ENCODE measurements at places on chromosomes 3 and 15. TPM values are rescaled to one million over a fixed set of nuclear protein-coding genes. Genes with fewer than 3 reads are reported as not detected.

Gene CELF6
- total RNA-seq, result 1.6 TPM

Gene ST3GAL6
- total RNA-seq, result 9.4 TPM

Gene CELSR3
- total RNA-seq, result 0.64 TPM

Gene LRRC31
- not detected for total RNA-seq

Gene DGKG
- total RNA-seq, result 1.7 TPM

Gene C3orf22
- not detected for total RNA-seq

Gene ZNF660
- 4.8 TPM for total RNA-seq

Gene RMDN3
- total RNA-seq, result 57.0 TPM

Gene PBRM1
- total RNA-seq, result 94.0 TPM

Gene ADAMTSL3
- 5.8 TPM for total RNA-seq

Gene KIF7
- total RNA-seq, result 12.7 TPM

Gene GOLGA6L26
- not detected for total RNA-seq

Gene HYAL3
- total RNA-seq, result 1.4 TPM

Gene TEX55
- total RNA-seq, result not detected

Gene IMPG2
- 0.13 TPM for total RNA-seq

Gene SMCO1
- total RNA-seq, result not detected

GRCh38 chr3:66957367-66957766, 40.7 kb upstream of the KBTBD8 start:
- DNase-seq, result no peak

- no peak for DNase-seq
These were observed 171.7 kb downstream of the RORA start for GRCh38 chr15:61057376-61057775.

DNA sequence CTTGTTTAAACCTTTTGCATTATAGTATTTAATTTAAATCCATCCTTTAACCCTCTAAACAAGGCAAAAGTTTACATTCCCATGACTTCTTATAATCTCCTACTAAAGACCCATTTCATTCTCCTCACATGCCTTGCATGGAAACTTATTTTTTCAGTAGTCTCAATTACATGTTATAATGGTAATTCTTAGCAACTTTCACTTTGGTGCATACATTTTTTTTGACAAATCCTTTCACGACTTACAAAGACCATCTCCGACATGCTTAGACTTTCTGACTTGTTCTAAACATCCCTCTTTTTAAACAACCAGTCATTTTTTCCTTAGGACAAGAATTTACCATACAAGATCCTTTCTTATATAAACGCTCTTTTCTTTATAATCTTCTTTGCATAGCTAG, 615.4 kb upstream of the GBE1 start:
- DNase-seq, result no peak

GRCh38 chr3:71430941-71431552, 152.5 kb downstream of the FOXP1 start:
- no peak for DNase-seq

- DNase-seq, result no peak
These were observed 297.2 kb downstream of the RPLP1 start for GRCh38 chr15:69749797-69750196.

DNA sequence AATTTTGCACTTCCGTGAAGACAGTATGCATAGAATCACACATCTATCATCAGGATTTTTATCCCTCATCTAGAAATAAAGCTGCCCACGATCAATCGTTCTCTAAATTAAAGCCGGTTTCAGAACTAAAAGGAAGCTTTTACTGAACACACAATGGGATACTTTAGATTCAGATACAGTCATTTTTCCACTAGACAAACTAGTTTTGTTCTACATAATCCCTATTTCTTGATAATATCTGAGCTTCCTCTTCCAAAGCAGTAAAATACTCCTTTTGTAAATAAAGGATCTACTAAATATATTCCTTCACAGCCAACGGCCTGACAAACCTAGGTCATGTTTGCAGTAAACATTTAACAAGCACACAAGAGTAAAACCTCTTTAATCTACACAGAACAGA, 2.0 kb upstream of the GANC start:
- no peak for DNase-seq

GRCh38 chr3:165641569-165642310, 195.5 kb downstream of the BCHE start:
- no peak for DNase-seq

DNA sequence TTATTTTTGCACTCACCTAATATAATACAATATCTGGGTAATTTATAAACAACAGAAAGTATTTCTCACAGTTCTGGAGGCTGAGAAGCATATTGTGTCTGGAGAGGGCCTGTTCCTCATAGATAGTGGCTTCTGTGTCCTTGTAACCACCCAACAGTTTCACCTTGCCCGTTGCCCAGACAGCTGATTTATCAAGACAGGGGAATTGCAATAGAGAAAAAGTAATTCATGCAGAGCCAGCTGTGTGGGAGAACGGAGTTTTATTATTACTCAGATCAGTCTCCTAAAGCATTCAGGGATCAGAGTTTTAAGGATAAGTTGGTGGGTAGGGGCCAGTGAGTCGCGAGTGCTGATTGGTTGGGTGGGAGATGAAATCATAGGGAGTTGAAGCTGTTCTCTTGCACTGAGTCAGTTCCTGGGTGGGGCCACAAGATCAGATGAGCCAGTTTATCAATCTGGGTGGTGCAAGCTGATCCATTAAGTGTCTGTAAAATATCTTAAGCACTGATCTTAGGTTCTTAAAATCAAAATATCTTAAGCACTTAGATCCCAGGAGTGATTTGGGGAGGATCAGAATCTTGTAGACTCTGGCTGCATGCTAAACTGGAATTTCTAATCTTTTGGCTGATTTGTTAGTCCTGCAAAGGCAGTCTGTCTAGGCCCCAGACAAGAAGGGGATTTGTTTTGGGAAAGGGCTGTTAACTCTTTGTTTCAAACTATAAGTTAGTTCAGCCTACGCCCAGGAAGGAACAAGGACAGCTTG, 33.9 kb upstream of the C15orf39 start:
- peak; percentile 28 for DNase-seq

- DNase-seq, result no peak
These were observed 285.3 kb upstream of the RARB start for GRCh38 chr3:25142609-25143355.

- no peak for DNase-seq
These were observed 3.8 kb upstream of the FEZF2 start for GRCh38 chr3:62376906-62377877.

GRCh38 chr15:30997270-30997669, 5.8 kb upstream of the MTMR10 start:
- no peak for DNase-seq

- no peak for DNase-seq
These were observed 498.6 kb upstream of the ATP11B start for GRCh38 chr3:182294696-182295095.

DNA sequence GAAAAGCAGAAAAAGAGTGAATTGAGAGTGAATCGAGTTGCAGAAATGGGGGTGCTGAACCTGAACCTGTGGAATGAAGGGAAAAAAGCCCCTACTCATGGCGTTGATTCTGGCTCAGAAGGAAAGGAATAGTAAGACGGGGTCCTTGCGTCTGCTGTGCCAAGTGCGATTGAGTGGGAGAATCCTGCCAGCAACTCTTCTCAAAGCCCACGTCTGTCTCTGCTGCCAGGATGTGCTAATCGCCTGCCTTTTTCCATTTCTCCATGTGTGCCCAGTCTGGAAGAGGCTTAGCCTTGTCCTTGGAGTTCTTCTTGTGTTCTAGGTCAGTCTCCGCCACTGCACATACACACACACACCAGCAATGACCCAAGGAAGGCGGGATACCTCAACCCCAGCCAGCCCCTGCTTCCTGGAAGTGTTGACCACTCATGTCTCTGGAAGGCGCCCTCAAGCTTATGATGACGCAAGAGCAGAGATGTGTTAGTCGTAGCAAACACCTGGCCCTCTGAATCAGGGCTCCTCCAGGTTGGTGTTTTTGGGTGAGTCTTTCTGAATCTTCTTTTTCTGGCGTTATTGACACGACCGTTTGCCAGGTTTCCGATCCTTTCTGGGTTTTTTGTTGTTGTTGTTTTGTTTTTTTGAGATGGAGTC, 262.4 kb upstream of the PROK2 start:
- DNase-seq, result no peak

DNA sequence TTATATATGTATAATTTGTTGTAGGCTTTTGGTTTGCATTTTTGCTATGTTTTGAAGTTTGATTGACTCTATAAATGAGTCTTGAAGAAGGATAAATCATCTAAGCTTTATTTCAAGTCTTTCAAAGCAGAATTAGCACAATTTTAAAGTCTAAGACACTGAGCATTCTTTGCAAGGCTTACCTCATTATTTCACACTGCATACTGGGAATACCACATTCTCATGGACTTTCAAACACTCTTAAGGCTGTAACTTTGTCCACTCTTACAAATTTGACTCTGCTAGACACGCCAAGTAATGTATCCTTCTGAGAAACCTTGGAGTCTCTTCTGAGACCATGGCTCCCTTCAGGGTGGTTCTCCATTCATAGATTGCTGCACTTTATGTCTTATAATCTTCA, 281.3 kb upstream of the COL8A1 start:
- no peak for DNase-seq

GRCh38 chr15:94280301-94280700, 48.9 kb downstream of the MCTP2 start:
- DNase-seq, result no peak

GRCh38 chr3:38471260-38471857, 17.7 kb downstream of the ACVR2B start:
- no peak for DNase-seq

GRCh38 chr3:194337965-194338753, 13.0 kb downstream of the CPN2 start:
- DNase-seq, result no peak

DNA sequence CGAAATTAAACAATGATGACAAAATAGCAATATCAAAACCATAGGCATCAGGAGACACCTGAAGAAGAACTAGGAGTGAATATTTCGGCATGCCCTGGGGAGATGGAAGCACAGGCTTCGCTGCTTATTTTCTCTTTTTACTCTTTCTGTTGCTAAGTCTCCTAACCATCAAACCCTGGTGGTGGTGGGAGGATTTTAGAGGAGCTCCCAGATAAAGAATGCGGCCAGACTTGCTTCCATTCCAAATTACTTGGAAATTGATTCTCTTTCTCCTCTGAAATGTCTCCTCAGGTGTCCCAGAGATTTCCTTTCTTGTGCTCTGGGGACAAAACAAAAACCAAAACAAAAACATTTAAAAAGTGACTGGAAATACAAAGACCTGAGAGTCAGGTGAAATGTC, 243.0 kb downstream of the KBTBD8 start:
- no peak for DNase-seq

DNA sequence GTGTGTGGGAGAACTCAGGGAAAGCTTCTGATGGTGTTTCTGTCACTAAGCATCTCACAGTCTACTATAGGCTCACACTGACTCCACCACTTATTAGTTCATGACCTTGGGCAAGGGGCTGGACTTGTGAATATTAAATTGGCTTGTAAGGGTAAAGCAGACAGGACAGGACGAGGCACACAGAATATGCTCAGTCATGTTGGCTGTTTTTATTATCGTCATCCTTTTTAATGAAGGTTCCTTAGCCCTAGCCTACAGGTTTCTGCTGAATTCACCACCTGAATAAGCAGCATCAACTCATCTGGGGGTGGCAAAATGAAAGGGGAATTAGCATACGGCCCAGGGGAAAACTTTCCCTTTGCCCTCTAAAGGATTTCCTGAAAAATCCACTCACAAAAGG, 39.6 kb upstream of the LIPC start:
- DNase-seq, result no peak

DNA sequence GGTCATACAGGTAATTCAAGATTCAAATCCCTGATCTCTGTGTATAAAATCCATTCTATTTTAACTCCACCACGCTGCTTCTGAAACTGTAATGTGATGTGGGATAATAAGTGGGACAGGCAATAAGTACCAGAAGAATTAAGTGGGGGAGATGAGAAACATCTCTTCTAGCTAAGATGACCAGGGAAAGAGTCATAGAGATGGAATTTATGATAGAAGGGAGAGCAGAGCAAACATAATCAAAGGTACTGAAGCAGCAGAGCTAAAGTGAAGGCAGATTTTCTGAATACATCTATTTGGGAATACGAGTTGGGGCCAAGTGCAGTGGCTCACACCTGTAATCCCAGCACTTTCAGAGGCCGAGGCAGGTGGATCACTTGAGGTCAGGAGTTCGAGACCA, 4.9 kb downstream of the MRPL47 start:
- no peak for DNase-seq

DNA sequence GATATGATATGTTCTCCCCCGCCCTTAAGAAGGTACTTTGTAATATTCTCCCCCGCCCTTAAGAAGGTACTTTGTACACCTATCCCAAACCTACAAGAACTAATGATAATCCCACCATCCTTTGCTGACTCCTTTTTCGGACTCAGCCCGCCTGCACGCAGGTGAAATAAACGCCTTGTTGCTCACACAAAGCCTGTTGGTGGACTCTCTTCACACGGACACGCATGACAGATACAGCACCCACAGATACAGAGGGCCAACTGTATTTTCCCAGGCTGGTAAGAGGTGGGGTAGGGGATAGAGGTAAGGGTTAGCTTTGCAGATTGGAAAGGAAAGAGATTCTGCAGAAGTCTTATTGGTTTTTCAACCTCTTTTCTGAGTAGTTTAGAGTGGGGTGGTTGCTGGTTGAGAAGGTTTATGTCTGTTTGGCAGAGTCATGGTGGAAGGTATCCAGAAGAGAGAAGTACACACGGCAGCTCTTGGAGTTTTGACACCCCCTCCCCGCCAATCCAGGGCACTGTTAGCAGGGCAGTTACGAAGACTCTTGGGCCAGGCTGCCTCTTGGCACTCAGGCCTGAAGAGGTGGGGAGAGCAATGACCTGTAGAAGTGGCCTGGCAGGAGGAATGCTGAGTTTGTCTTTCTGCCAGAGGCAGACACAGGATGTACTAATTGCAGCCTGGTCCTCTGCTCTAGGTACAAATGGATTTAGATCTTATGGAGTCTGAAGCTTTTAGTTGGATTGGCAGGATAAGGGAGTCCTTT, 36.0 kb upstream of the IDH2 start:
- DNase-seq, result no peak

DNA sequence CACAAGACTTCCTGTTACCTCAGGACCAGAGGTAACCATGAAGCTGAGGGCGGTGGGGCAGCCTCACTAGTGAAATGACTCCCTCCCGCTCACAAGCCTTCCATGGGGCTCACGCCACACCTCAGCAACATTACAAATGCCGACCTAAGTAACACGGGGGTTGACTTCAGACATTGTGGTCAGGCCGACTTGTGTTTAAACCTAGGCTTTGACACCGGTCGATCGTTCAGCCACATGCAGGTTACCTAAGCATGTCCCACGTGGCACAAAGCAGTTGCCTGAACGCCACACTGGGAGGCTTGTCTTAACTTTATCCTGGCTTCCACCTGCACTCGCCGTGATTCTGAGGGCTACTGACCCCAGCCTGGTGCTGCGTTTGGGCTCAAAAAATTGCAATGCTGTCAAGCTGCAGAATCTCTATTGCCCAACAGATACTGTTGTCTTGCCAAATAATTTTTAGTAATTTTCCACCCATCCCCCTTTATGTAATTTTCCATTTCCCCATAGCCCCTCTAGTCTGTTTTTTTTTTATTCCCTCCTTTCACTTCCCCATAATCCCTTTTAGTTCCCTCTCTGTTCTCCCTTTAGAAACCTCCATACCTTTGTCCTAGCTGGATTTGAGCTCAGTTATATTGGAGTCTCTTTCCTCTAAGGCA, 158.6 kb upstream of the RGMA start:
- DNase-seq, result no peak

Measured in mesenteric fat pad (tissue), 1 donor.